ENCODE measurements at places on chromosomes 7 and 10. TPM values are rescaled to one million over a fixed set of nuclear protein-coding genes. Genes with fewer than 3 reads are reported as not detected.

Gene PRKAR1B
- total RNA-seq = 31.5 TPM

Gene ZFAND4
- total RNA-seq = 4.9 TPM

Gene SUPV3L1
- total RNA-seq = 73.6 TPM

Gene PNLIPRP3
- 9.5 TPM for total RNA-seq

Gene PAX4
- not detected for total RNA-seq

Gene ACTA2
- total RNA-seq = 25.6 TPM

Gene AKR1C8
- total RNA-seq = not detected

Gene MBLAC1
- 3.2 TPM for total RNA-seq

Gene KIAA1549
- 7.1 TPM for total RNA-seq

Gene PLEKHA1
- 55.8 TPM for total RNA-seq

Gene GIMAP6
- total RNA-seq = not detected

Gene ATP5MK
- 429 TPM for total RNA-seq

Gene TCAF2
- 0.70 TPM for total RNA-seq

Gene ELN
- not detected for total RNA-seq

Gene MYH16
- total RNA-seq = not detected

Gene HTR5A
- not detected for total RNA-seq

- peak; percentile 21 for DNase-seq
These were observed 126.5 kb downstream of the HIPK2 start for GRCh38 chr7:139651308-139651707.

- no peak for DNase-seq
These were observed 8.4 kb upstream of the TMEM254 start for GRCh38 chr10:80070057-80070456.

- DNase-seq = no peak
These were observed 14.8 kb downstream of the PRKRIP1 start for GRCh38 chr7:102410918-102411317.

DNA sequence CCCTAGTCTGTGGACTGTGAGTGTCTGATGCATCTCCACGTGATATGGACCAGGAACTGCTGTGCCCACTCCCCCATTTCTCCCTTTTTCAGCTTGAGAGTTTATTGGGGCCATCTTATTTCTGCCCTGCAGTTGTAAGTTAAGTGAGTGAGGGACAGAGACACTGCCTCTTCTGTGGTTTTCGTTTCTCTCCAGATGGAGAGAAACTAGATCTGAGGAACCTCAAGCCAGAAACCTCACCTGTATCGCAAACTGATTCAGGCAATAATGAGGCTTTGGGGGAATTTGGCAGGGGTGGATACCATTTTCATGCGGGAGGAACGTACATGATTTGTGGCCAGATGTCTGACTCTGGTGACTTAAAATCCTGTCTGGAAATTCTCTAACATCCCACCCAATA is 641.7 kb downstream of the TNS3 start:
- no peak for DNase-seq

GRCh38 chr7:92415225-92415624 is 32.1 kb upstream of the GATAD1 start:
- DNase-seq = no peak

DNA sequence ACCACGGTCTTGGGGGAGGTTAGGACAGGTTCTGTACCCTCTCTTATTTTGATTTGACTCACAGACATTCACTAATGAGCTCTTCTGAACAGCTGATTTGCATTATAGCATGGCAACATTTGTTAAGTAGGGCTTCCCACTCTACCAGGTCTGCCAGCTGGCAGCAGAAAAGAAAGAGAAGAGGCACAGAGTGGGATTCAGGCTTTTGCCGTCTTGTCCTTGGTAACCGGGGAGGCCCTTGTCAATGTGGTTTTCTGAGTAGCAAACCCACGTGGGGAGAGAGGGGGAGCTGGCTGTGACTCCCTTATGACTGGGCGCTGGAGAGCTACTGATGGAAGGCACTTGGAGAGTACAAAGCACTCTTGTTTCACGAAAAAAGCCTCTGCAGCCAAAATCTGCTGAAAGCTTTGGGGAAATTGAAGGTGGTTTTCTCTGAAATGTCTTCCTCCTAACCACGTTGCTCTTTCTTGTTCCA is 355.3 kb upstream of the GALNT17 start:
- DNase-seq = no peak

GRCh38 chr10:90856964-90857634 is 740 bp downstream of the HTR7 start:
- peak; percentile 22 for DNase-seq

DNA sequence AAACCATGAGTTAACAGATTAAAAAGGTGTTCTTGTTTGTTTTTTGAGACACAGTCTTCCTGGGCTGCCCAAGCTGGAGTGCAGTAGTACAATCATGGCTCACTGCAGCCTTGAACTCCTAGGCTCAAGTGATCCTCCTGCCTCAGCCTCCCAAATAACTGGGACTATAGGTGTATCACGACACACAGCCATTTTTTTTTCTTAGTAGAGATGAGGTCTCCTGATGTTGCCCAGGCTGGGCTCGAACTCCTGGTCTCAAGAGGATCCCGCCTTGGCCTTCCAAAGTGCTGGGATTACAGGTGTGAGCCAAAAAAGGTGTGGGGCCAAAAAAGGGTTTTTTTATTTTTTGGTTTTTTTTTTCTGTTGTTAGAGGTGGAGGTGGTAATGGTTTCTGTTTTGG is 29.3 kb downstream of the KMT2C start:
- no peak for DNase-seq

DNA sequence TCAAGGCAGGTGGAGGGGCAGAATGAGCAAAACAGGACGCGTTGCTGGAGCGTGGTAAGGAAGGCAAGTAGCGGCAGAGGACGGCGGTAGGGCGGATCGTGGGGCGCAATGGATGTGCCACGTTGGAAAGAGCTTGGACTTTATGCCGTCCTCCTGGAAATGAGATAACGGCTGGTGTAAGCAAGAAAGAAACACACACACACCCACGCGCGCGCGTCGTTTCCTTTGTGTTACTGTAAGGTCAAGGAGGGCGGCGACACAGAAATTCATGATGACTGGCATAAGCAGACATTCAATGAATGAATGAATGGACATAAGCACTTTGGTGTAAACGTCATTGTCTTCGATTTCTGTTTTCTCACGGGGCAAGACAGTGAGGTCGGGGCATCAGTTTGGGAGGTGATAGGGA is 683 bp upstream of the ENTPD7 start:
- no peak for DNase-seq

- DNase-seq = no peak
These were observed 432.1 kb downstream of the SUGCT start for GRCh38 chr7:40566879-40567278.

DNA sequence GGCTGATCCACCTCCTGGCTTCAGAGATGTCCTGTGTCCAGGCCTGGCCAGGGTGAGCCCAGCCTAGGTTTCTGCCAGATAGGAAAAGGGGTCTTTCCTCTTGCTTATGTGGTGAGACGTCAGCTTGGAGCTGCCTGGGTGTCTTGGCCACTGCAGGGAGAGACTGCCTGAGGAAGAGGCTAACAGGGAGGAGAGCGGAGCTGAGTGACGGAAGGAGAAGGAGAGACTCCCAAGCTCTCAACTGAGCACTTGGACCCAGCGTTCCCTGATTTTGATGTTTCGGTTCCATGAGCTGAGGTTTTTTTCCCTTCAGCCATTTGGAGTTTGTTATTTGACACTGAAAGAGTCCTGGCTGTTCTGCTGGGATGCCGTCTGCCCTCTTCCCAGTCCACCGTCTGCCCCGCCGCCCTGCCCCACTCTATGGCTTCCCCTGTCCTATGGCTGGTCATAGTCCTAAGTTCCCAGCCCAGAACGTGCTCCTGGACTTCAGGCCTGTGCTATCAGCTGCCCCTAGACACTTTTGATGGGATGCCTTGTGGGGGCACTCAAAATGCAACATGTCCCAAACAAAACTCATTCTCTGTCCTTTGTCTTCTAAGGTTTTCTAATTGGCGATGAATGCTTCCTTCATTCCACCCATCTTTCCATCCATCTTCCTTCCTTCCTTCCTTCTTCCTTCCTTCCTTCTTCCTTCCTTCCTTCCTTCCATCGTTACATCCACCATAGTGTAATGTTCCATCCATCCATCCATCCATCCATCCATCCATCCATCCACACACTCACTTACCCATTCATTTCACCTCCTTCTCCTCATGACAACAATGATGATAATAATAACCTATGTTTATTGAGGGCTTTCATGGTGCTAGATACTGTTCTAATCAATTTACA is 20.3 kb upstream of the PCBD1 start:
- DNase-seq = no peak

- peak; percentile 97 for DNase-seq
These were observed 58.1 kb upstream of the ST8SIA6 start for GRCh38 chr10:17512341-17513001.

DNA sequence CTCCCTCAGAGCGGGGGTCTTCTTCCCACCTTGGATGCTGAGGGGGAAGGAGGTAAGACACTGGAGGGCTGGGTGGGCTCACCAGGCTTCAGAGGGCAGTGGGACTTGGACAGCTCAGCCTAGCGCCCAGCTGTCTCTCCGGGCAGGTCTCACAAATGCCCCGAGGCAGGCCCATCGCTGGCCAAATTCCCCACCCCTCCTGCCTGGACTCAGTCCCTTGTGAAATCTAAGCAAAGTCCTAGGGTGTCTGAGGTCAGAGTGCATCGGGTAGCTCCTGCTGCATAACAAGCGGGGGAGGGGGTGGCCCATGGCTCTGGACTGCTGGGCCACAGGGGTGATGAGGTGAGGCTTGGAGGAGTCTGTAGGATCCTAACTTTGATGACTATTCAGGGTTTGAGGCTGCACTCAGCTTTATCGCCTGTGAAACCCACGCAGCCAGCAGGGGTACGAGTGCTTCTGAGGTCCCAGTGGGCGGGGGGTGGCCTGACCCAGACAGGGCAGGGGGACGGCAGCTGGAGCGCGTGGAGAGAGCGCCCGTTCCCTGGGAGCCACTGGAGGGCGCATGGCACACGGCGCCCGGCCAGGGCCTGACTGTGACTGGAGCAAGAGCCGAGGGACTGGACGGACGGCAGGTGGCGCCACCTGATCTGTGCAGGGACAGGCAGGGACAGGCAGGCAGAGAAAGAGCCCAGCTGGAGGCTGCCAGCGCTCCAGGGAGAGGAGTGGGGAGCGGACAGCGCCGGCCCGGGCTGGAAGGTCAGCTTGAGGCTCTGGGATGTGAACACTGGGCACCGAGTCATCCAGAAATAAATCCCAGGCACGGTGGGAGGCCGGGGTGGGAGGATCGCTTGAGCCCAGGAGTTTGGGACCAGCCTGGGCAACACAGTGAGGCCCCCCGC is 10.0 kb downstream of the CYP2W1 start:
- peak; percentile 93 for DNase-seq

- peak; percentile 33 for DNase-seq
These were observed 41.5 kb upstream of the PRKCQ start for GRCh38 chr10:6621536-6621935.

DNA sequence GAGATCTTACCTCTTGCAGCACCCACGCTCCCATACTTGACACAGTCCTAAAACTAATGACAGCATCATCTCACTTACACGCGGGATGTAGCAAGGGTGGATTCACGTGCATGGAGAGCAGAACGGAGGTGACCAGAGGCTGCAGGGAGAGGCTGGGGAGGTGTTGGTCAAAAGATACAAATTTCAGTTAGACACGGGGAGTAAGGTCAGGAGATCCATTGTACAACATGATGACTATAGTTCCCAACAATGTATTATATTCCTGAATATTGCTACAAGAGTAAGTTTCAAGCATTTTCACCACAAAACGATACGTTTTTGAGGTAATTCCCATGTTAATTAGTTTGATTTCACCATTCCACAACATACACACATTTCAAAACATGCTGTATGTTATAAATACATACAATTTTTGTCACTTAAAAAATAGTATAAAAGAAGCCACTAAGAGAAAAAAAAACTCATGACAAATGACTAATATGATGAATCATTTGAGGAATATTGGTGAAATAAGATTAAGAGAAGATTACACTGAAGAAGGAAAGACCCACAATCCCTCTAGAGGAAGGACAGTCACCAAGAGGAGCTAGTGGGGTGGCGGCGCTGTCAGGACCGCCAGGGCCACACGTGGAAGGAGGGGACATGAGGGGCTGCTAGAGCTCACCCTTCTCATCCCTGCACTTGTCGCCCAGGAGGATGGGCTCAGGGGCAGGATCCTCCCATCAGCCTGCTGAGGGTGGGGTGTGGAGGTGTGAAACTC is 49.4 kb upstream of the EGFR start:
- DNase-seq = no peak

- no peak for DNase-seq
These were observed 675.0 kb downstream of the CNTNAP2 start for GRCh38 chr7:146791344-146792285.

DNA sequence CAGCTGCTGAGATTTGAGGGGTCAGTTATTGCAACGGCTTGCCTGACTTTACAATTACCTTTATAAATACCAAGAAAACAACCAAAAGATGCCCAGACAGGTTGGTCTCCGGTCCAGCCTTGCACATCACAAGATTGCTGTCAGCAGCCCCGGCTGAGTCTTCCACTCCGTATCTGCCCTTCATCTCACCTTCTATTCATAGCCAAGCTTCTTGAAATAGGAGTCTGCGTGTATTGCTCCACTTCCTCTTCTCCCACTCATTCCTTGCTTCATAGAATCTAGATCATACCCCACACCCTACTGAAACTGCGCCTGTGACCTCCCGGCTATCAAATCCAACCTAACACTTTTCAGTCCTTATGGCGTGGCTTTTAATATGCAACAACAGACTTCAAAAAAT is 31.1 kb upstream of the USP6NL start:
- no peak for DNase-seq

- DNase-seq = no peak
These were observed 33.7 kb upstream of the PLXDC2 start for GRCh38 chr10:19782430-19783089.

DNA sequence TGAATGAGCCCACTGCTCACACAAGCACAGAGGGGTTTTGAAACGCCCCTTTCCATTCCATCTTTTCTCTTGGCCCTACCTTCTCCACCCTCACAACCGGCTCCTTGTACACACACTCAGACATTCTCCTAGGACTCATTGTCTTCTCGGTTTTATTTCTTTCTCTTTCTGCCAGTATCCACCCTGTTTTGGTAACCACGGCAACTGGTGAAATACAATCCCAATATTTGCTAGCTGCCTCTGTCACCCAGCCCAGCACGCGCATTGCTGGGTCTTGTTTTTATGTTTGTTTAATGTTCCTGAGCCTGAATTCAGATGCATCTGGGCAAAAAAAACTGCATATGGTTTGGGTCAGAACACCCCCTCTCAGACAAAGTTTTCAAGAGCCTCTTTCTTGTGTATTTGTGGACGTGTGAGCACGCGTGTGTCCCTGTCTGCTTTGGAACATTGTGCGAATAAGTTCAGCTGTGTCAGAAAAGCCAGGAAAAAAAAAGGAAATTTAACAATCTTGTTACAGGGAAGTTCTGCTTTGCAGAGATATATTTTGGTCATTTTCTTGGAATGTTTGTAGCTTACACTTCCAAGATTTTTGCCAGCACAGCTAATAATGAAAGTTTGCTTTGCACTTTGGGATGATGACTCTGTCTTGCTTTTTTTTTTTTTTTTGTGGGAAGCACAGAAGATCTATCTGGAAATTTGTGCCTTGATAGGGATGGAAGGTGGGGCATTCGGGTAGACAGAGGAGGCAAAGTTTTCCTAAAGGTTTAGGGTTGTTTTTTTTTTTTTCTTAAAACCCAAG is 225.9 kb downstream of the TRIL start:
- DNase-seq = peak; percentile 9

DNA sequence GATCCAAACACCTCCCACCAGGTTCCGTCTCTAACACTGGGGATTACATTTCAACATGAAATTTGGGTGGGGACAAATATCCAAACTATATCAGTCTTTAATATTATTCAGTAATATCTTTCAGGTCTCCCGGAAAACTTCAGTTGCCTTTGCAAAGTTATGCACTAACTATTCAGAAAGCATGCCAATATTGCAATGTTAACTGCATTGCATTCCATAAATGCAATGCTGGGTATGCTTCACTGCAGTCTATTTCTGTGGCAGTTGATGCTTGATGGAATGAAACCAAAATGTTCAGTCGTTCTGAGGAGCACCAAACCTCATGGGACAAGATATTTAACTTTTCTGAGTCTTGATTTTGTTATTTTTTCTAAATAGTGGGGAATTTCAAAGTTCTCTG is 147.5 kb downstream of the SLC16A9 start:
- DNase-seq = no peak
